ENCODE measurements at places on chromosomes 4 and X.

- no peak for DNase-seq
These were observed 4.0 kb upstream of the TMEM156 start for GRCh38 chr4:39036172-39036571.

- no peak for DNase-seq
These were observed 43.7 kb downstream of the TASL start for GRCh38 chrX:30533835-30534234.

GRCh38 chr4:13430834-13431568 is 53.1 kb downstream of the RAB28 start:
- DNase-seq = no peak

DNA sequence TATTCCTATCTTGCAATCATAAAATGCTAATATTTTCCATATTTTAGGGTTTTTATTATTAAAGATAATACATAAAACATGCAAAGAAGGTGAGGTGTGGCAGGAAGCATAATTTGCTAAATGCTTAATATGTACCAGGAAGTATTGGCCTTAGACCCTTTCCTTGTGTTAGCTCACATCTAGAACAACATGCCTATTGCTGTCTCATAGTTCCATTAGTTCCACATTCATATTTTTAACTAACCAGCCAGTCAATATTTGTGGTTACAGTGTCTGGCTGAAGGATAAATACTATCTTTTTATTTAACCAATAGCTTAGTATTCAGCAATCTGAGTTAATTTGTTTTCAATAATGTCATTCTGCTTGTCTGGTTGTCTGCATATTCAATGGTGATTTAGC is 432.6 kb downstream of the INPP4B start:
- no peak for DNase-seq

DNA sequence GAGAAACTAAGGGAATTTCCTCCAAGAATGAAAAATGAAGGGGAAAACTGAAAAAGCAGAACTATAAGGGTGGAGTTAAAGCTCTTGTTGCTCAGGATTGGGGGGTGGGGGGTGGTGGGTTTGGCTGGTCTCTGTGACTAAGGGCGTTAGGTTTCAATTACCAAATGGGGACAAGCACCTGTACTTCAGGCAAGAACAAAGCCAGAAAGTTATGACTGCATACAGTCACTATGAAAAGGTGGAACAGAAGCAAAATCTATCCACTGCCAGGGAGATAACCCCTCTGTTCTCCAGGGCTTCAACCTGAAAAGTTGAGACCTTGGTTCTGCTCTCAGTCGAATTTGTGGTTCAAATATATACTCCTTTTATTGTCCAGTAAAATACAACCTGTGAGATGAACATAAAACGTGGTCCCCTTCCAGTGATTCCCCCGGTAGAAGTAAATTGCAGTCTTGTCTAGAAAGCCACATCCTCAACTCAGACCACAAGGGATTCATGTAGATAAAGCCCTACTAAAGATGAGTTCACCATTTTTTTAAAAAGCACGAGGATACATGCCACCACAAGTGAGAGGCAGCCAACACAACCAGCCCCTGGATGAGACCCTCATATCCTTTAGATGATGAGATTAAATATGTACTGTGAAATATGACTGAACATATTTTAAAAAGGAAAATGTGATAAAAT is 257.1 kb upstream of the RPS6KA3 start:
- DNase-seq = no peak

- DNase-seq = no peak
These were observed 122.8 kb downstream of the SLC10A7 start for GRCh38 chr4:146398896-146399445.

GRCh38 chr4:1749370-1749769 is 28.0 kb downstream of the TACC3 start:
- DNase-seq = no peak

GRCh38 chr4:173121076-173121561 is 47.5 kb upstream of the GALNT7 start:
- peak; percentile 48 for DNase-seq

- peak; percentile 35 for DNase-seq
These were observed 143.5 kb upstream of the GALNT7 start for GRCh38 chr4:173025131-173025530.

- no peak for DNase-seq
These were observed 51.9 kb upstream of the DHRSX start for GRCh38 chrX:2552621-2553201.

- DNase-seq = no peak
These were observed 262.2 kb upstream of the INTU start for GRCh38 chr4:127370604-127371003.

GRCh38 chrX:18616688-18617406 is 55.1 kb downstream of the RS1 start:
- peak; percentile 9 for DNase-seq

DNA sequence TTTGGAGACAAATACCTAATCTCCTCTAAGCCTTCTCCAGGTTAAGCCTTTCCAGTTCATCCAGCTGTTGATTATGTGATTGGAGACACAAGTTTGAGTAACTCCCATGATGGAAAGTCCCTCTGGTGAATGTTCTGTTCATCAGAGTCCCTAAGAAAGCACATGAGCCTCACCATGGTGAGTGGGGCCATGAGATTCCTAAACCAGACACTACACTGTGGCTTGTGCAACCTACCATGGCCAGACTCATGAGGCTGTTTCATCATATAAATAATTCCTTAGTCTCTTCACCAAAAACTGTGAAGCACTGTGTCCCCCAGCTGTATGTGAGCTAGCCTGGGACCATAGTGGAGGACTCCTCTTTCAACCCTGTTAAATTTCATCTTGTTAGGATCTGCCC is 14.4 kb downstream of the PKD2 start:
- no peak for DNase-seq

- no peak for DNase-seq
These were observed 1565.5 kb upstream of the AGA start for GRCh38 chr4:179007755-179008154.

DNA sequence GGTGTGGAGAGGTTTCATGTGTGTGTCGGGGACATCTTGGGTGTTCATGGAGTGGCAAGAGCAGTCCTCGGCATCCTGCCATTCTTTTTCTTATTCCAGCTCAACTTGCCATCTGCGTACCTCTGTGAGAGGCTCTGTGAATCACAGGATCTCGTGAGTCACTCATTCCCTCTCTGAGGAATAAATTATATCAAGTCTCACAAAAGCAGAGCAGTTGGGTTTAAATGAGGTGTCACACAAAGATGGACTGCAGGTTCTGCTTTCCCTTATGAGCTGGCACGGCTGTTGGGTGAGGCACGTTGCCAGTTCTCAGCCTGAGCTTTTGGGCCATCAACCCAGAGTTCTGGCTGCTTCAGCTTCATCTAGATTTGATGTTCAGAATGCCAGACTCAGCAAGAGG is 6.8 kb upstream of the OCIAD2 start:
- no peak for DNase-seq

- DNase-seq = no peak
These were observed 1509.4 kb downstream of the TECRL start for GRCh38 chr4:62899646-62900364.

DNA sequence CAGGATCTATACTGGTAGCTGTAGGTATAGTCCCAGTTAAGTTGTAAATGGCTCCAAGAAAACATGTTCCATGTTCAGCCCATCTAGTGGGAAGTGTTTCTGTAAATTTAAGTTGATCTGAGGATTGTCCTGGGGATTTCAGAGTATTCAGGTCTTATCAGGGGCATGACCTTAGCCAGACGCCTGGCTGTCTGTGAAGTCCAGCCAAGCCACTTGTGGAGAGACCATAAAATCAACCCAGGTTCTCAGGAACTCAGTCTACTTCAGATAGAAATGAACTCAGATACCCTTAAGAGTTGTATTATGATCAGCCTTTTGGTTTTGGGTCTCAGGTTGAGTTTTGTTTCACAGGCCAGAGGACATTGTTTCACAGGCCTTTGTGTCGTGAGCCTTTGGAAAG is 95.9 kb downstream of the EGF start:
- no peak for DNase-seq

DNA sequence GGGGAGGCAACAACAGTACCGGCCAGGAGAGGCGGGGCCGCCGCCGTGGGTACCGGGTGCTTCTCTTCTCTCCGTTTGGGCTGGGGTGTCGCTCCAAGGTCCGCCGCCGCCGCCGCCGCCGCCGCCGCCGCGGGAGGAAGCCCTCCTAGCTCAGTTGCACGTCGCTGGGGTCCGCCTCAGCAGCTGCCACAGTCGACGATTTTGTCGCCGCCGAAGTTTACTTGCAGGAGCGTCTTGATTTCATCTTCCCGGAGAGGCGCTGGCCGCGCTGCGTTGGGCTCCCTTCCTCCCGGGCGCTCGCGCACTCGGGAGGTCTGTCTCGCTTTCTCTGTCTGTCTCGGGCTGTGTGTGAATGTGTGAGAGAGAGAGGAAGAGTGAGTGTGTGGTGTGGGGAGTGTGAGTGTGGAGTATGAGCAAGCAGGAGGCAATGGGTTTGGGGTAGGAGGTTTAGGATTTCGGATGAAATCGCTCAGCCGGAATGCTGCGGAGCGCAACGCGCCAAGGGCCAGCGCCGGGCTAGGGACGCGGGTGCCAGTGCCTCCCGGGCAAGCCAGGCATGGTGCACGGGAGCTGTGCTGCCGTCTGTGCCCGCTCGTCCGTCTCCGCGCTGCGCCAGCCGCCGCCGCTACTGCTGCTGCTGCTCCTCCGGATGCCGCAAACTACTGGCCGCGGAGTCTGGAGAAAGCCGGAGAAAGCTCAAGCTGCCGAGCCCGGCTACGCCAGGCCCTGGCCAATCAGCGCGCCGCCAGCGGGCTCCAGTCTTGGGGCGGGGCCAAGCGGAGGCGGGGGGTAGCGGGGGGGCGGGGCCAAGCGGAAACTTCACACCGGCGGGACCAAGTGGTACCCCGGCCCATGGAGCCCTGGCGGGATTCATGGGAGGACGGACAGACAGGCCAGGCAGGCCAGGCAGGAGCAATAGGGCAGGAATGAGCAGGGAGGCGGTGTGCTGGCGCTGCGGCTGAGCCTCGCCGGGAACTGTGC is at the start of gene PCDH19:
Gene PCDH19 (minus strand): TSS at position 664 of the 981 bp plus-strand sequence. CDS start 1,676 bp downstream, outside the sequence.
- peak; percentile 39 for DNase-seq

DNA sequence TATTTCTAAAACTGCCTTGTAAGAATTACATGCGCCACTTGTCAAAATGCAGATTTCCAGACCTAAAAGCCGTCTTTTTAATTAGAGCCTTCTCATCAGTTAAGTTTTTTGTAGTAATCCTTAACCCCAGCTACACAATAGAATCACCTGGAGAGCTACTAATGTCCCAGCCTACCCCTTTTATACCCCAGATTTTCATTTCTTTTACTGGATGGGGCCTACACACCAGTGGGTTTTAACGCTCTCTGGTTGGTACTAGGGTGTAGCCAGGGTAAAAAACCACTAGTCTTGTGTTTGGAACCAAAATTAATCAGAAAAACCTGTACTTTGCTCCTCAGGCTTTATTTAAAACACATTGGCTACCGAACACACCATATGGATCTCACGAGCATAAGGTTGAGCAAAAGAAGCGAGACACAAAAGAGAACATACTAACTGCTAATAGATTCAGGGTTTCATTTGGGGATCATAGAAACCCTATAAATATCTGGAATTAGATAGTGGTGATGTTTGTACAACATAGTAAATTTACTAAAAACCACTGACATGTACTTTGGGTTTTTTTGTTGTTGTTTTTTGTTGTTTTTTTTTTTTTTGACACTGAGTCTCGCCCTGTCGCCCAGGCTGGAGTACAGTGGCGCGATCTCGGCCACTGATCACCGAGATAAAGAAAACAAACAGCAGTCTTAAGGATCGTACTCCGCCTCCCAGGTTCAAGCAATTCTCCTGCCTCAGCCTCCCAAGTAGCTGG is 30.6 kb downstream of the BBS12 start:
- DNase-seq = no peak

- no peak for DNase-seq
These were observed 121.6 kb upstream of the STK26 start for GRCh38 chrX:131901546-131901945.

DNA sequence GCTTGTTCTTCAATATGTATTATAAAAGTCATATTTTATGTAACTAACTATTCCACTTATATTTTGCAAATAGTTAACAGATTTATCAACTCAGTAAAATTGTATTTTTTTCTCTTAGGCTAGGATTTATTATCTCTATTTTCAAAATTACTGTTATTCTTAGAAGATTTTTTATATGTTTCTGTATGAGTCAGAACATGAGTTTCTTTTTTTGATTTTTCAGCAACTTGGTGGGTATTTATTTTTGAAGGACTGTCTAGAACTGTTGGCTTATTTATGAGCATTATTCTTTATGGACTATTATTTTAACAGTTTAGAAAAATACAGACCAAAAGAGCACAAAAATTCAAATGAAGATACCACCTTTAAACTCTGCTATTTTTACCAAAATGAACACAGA is 6.8 kb downstream of the AIMP1 start:
- DNase-seq = no peak

DNA sequence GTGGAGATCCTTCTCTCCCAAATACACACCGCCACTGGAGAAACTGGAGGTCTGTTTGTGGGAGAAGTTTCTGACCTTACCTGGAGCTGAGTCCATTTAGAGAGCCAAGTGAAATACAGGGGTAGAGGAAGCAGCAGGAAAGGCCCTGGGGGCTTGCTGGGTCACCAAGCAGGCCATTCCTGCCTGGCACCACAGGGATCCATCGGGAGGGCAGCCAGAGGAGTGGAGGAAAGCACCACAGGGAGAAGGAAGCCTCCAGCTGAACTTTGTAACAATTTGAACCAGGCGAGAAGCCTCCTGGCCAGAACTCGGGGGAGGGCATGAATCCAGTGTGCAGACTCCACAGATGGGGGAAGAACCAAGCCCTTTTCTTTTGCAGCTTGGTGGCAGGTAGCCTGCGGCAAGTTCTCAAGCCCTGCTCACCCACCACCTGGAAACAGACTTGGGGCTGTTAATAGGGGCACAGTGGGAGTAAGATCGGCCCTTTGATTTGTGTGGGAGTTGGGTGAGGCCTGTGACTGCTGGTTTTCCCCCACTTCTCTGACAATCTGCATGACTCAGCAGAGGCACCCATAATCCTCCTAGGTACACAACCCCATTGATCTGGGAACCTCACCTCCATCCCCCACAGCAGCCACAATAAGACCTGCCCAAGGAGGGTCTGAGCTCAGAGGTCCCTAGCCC is 94.6 kb downstream of the IRS4 start:
- no peak for DNase-seq

DNA sequence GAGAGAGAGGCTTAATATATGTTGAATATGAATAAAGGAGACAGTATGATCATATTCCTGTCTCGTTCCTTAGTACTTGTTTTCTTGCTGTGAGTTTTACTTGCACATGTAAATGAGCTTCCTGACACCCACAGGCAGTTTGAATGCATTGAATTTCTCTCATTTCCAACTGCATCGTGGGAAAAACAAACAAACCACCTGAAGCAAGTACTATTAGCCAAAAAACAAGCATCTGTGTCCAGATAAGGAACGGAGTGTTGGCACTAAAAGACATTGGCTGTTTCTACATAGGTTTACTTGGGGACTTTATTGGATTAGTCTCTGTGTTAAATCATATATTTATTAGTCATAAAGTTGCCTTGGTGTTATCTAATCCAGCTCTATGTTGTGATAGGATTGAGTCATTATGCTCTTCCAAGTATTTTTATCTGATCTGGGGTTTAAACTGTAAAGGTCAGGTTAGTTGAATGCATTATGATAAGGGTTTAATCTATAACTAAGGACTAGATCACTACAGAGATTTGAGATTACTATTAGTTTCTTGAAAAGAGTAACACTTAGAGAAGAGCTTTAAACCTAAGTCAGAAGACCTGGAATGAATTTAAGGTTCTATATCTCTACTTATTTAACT is 339.0 kb upstream of the SPANXN4 start:
- no peak for DNase-seq

GRCh38 chr4:176910646-176911045 is 117.9 kb upstream of the VEGFC start:
- no peak for DNase-seq

- no peak for DNase-seq
These were observed 216.4 kb upstream of the GYPA start for GRCh38 chr4:144356941-144357381.

- DNase-seq = no peak
These were observed 51.7 kb downstream of the WFS1 start for GRCh38 chr4:6321361-6321760.
